ENCODE measurements at places on chromosomes 1 and 21.

- no peak for DNase-seq
Observed at GRCh38 chr1:187634940-187635339, 806.2 kb downstream of the PLA2G4A start.

DNA sequence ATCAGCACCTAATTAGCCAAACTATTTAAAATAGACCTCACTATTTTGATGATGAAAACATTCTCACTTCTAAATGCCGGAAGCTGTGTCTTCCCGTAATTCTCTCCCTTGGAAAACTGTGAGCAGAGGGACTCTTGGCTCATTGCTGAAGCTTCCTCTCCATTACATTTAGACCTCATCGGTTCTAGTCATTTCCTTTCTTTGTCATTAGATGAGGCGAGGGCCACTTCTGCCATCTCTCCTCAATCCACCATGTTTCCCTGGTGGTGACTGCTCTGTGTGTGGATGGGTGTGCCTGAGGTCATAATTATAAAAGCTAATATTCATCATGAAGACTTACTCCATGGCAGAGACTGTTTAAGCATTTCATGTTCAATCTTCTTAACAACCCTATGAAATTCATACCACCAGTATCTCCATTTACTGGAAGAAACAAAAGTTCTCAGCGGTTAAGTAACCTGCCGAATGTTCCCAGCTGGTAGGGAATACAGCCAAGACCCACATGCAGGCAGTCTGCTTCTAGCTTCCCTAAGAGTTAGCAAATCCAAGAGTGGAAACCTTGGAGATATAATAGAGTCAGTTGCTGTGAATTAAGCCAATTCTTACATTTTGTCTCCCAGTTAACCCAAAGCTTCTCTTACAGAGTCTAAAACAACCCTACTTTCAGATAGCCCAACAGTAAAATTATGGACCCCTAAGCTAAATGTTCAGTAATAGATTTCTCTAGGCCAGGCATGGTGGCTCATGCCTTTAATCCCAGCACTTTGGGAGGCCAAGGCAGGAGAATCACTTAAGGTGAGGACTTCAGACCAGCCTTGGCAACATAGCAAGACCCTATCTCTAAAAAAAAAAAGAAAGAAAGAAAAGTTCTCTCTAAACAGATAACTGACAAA, 156.2 kb downstream of the ZBTB18 start:
- no peak for DNase-seq

DNA sequence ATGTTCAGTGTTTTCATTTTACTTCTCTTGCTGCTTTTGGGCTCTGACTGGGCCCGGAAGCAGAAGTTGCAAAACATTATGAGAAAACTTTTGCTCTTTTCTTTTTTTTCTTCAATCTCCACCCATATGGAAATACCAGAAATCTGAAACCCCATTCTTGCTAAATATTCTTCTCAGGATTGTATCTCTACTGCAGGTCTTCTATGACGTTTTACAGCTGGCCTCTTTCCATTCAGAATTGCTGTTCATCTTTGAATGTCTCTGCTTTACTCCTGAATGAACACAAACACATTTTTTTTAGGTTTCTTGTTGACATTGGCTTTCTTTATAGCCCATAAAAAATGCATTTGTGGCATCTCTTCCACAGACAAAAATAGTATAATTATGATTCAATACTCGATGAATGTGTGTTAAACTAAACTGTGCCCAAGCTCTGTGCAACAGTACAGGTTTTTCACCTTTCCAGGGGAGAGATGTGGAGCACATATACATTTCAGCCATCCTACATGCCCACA, 18.8 kb downstream of the PTPRC start:
- DNase-seq: peak; percentile 65

DNA sequence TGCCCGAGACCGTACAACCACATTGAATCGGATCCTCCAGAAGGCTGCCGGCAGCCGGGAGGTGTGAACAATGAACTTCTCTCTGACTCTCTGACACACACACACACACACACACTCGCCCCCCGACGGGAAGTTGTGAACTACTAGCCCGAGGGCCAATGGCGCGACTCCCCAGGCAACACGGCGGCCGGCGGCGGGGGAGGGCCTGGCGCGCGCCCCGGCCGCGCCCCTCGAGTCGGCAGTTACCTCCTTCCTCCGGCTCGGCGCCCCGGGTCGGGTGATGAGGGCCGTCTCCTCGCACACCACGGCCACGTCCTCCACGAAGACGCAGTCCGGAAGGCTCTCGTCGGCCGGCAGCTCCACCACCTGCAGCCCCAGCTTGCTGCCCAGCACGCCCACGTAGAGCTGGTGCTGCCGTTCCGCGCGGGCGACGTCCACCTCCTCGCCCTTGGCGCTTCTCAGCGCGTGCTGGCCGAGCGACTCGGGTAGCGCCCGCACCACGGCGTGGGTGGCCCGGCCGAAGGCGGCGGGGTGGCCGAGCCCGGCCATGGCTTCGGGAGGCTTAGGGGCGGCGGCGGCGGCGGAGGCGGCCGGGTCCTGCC, 361 bp downstream of the DDAH1 start:
- peak; percentile 76 for DNase-seq

DNA sequence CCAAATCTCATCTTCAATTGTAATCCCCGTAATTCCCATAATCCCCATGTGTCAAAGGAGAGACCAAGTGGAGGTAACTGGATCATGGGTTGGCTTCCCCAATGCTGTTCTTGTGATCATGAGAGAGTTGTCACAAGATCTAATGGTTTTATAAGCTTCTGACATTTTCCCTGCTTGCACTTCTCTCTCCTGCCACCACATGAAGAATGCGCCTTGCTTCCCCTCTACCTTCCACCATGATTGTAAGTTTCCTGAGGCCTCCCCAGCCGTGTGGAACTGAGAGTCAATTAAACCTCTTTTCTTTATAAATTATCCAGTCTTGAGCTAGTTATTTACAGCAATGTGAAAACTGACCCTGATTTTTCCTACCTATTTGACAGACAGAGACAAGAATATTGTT, 162.5 kb upstream of the SYT6 start:
- no peak for DNase-seq

GRCh38 chr1:228276901-228277490, 69.2 kb downstream of the OBSCN start:
- no peak for DNase-seq

GRCh38 chr1:12572522-12572921, 45.5 kb downstream of the DHRS3 start:
- no peak for DNase-seq

DNA sequence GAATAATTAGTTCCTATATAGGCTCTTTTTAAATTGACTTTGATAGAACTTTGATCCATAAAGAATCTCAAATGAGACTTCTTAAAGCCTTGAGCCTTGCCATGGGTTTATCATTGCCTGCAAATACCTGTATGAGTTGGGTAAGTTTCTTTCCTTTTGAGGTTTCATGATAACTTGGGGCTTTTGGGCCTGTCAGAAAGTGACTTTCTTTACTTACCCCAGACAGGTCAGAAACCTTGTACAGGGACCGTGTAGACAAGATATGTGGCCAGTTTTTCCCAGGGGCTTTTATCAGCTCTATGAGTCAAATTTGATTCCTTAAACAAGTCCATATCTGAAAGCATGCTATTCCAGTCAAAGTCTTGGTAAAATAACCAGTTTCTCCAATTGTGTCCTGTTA, 17.3 kb downstream of the KCTD3 start:
- DNase-seq: no peak

GRCh38 chr1:201298396-201299381, 15.4 kb downstream of the PKP1 start:
- DNase-seq: no peak

DNA sequence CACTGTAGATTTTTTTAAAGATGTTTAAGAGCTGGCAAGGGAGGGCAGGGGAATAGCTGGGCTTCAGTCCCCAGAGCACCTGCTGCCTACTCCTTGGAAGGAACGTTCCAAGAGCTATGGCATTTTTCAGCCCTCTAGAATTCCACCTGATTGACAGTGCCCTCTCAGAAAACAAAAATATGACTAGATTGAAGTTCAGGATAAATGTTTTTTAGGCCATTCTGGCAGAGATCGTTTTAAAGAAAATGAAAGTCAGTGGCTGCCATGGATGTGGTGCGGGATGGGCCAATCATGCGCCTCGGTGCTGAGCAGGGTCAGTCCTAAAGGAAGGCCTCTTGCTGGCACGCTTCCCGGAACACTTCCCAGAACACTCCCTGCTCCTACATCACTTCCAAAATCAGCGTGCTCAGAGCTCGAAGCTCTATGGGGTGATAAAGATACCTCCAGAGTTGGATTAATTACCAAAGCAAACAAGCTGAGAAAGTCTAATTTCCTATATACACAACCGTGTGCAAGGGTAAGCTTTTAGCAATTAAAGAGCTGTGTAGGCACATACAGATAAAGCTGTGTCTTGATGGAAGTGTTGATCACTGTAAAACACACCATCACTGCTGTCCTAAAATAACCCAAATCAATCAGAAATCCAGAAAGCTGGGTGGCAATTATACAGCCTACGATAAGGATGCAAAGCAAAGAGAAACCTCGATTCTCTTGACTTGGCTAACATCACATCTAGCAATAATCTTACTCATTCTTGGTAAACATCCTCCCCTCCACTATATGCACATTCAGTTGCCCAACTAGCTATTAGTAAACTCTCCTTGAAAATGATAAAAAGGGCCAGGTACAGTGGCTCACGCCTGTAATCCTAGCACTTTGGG, 34.6 kb downstream of the TGFBR3 start:
- peak; percentile 74 for DNase-seq

Measured in NCI-H69 (cell line).